Stimulated activated CD8-positive, alpha-beta memory T cell treated with anti-CD3 and anti-CD28 coated beads, Interleukin-2, amount 100 ng/mL, for 1 hour (primary cell): ENCODE measurements at places on chromosomes 4 and X.

- DNase-seq, result no peak
Observed at GRCh38 chr4:136078976-136079375, 1453.3 kb downstream of the PCDH18 start.

DNA sequence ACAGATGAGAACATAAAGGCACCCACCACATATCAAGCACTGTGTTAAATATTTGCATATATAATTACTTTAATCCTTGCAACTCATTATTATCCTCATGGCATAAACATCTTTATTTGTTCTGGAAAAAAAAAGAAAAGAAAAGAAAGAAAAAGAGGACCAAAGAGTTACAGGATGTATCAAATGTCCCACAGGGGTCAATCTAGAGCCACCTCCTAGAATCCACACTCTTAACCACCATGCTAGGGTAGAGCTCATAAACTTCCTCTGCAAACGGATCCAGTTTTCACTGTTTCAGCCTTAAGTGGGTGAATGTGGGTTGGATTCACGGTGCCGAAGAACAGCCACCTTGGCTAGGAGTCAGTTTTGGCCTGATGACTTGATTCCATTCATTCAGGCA lies 171.1 kb upstream of the PPARGC1A start:
- DNase-seq, result no peak

DNA sequence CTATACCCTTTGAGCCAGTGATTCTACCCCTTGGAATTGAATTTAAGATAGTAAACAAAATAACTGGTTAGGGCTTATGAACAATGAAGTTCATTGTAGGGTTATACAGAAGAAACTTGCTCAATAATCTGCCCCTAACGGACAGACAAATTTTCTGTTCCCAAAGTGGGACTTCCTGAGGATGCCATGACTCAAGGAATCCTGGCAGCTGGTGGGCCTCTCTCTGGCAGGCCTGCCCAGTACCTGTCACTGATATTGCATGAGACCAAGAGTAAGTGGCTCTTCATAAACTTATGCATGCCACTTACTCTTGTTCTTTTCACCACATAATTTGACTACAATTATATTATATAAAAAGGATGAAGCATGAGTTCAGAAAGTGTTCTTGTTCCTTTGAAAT lies 41.5 kb downstream of the GPRIN3 start:
- no peak for DNase-seq

DNA sequence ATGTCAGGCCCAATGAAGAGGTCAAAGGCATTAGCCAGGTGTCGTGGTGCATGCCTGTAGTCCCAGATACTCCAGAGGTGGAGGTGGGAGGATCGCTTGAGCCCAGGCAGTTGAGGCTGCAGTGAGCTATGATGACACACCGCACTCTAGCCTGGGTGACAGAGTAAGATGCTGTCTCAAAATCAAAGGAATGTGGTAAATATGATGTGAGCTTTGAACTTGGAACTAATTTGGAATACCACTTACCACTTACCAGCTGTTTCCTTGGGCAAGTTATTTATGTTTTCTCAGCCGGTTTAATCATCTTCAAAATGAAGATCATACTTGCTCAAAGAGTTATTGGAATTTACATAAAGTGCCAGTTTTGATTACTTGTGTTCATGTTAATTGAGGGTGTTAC lies 23.8 kb upstream of the SEPSECS start:
- no peak for DNase-seq

- DNase-seq, result no peak
Observed at GRCh38 chrX:26160301-26160700, at the start of gene MAGEB6B. Gene MAGEB6B (plus strand): TSS chrX:26160601. CDS start chrX:26160601, 0 bp downstream.

DNA sequence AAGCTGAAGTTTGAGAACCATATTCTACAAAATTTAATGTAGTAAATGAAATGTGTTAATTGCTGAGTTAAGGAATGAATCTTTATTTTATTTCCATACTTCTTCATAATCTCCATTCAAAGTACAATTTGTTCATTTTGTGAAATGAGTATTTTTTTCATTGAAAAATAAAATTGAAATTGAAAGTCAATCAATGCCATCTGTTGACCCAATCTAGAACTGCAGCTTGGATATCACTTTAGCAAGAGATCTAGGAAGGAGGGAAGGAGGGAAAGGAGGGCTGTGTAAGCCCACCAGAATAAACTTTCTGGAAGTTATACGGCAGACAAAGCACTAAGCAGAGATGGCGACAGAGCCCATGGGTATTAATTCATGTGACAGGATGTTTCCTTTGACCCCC lies 128.4 kb downstream of the ZMAT1 start:
- DNase-seq, result no peak

DNA sequence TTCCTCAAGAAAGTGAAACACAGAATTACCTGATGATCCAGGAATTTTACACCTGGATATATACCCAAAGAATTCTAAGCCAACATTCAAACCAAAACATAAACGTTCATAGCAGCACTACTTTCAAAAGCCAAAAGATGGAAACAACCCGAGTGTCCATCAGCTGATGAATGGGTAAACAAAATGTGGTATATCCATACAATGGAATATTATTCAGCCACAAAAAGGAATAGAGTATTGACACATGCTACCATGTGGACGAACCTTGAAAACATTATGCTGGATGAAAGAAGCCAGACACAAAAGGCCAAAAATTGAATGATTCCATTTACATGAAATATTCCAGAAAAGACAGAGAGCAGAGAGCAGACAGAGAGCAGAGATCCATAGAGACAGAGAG lies 52.0 kb downstream of the IRF2 start:
- DNase-seq, result no peak

DNA sequence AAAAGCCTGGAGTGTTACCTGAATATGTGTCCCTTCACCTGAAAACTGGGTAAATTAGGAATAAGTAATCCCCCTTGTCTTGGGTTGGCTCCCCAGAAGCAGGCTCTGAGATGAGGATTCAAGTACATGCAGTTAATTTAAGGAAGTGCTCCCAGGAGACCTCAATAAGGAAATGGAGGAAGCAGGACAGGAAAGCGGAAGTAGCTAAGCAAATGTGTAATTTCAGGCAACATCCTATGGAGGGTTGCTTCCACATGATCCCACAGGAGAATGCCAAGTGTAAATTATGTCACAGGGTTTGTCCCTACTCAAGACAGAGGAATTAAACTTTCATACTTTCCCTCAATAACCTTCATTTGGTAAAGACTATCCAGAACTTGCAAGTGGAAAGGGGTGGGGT lies 48.1 kb upstream of the ARHGEF6 start:
- no peak for DNase-seq

- DNase-seq, result no peak
Observed at GRCh38 chr4:77538144-77538543, 67.5 kb upstream of the CXCL13 start.

DNA sequence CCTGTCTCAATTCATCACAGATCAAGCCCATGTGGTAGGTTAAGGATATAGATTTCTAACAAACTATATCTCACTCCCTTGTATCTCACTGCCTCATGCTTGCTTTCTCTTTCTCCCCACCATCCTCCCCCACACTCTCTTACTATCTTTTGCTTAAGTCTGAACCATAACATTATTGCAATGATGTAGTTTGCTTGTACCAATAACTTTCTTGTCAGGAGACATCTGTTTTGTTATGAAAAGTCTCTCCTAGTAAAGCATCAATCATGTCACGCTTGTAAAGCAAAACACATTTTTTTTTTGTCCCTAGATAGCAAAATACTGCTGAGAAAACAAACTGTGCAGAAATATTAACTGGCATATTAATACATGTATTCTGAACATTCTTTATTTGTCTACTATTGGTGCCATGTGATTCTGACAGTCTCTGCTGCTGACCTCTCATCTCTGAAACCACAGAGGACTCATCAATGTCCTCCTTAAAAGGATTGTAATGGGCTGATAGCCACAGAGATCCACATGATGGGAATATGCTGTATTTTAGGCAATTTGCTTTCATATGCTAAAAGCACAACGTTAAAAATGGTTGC lies 217.5 kb downstream of the VEGFC start:
- no peak for DNase-seq

- DNase-seq, result no peak
Observed at GRCh38 chr4:63460075-63460474, 949.2 kb downstream of the TECRL start.

- DNase-seq, result no peak
Observed at GRCh38 chr4:140781596-140781995, 25.4 kb upstream of the TBC1D9 start.

DNA sequence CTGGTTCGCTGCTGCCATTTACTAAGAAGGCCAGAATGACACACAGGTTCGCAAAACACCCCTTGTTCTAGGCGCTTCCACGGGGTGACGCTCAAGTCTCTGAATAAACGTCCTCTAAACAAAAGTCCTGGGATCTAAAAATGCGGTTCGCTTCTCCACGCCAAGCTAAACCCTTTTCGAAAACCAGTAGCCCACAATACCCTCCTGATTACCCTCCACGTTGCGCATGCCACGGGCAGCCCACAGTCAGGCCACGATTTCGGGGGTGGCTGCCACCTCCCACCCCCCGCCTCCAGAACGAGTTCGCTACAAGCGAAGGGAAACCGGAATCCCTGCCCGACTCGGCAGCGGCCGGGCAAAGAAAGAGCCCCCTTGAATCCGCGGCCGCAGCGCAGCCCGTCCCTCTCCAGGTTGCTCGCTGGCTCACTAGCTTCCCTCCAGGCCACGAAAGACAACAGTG lies 423 bp downstream of the RPL39 start:
- peak; percentile 1 for DNase-seq

GRCh38 chr4:151555151-151555945 lies 146.4 kb downstream of the FHIP1A start:
- DNase-seq, result no peak

GRCh38 chrX:42127563-42127962 lies 204.2 kb upstream of the CASK start:
- no peak for DNase-seq

GRCh38 chr4:108384544-108384943 lies 215.8 kb upstream of the LEF1 start:
- no peak for DNase-seq

GRCh38 chr4:5683566-5683965 lies 24.8 kb downstream of the EVC2 start:
- no peak for DNase-seq

- DNase-seq, result no peak
Observed at GRCh38 chrX:135408794-135409193, 12.9 kb upstream of the SMIM10L2A start.

GRCh38 chrX:85108165-85108564 lies 104.5 kb downstream of the APOOL start:
- DNase-seq, result no peak

DNA sequence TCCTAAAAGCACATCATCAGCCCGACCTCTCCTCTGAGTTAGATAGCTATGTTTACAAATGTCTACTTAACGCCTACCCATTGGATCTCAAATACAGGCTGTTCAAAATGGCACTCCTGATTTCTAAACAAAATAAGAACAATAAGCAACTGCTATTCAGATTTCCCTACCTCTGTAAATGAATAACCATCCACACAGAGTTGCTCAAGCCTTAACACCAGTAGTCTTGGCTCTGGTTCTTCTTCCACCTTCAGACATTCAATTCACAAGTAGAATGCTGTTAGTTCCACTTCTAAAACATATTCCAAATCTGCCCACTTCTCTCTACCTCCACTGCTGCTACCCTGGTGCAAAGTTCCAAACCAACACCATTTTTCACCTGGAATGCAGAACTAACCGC lies 27.1 kb upstream of the DCLK2 start:
- no peak for DNase-seq

DNA sequence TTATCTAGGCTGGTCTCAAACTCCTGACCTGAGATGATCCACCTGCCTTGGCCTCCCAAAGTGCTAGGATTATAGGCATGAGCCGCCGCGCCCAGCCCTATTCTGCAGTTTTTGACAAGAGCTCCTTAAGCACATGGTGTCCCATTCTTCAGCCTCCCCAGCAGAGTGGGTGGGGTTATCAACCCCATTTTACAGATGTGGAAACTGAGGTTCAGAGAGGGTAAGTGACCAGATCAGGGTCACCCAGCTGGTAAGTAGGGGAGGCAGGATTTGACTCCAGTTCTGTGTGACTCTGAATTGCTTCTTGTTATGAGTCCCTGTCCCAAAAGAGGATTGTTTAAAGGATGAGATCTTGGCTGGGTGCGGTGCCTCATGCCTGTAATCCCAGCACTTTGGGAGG lies 14.5 kb downstream of the MAN2B2 start:
- DNase-seq, result no peak

DNA sequence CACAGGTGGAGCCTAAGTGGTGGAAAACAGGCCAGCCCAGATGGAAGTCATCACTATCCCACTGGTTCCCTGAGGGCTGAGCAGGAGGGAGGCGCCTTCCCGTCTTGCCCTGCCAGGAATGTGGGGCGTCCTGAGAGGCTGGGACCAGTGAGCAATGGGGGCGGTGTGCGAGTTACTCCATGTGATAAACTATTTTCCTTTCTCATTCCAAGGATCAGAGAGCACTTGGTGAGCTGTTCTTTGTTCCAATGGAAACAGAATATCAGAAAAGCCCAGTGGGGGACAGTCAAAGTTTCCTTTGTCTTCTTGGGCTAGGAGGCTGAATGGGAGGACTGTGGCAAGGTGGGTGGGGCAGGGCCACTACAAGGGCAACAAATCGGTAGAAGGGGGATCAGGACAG lies 86.2 kb downstream of the NHSL2 start:
- DNase-seq, result no peak
